ENCODE measurements at places on chromosomes 7 and 10.

GRCh38 chr10:33201056-33201780, 133.2 kb downstream of the NRP1 start:
- no peak for DNase-seq

- DNase-seq = peak; percentile 26
Measured at GRCh38 chr10:70267161-70267933, 16.5 kb downstream of the NPFFR1 start.

GRCh38 chr10:58531084-58531695, 18.5 kb downstream of the BICC1 start:
- peak; percentile 26 for DNase-seq

DNA sequence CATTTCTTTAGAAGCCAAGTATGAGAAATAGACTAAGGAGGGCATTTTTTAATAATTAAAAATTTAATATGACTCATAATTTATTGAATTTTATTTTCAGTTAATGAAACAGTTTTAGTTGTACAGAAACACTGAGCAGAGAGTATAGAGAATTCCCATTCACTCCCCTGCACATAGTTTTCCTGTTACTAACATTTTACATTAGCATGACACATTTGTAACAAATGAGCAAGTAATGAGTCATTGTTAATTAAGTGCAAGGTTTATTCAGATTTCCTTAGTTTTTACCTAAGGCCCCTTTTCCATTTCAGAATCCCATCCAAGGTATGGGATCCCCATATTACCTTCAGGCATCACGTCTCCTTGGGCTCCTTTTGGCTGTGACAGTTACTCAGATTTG, 271.5 kb upstream of the FZD8 start:
- no peak for DNase-seq

- DNase-seq = no peak
Measured at GRCh38 chr7:134071355-134072331, 55.5 kb upstream of the LRGUK start.

DNA sequence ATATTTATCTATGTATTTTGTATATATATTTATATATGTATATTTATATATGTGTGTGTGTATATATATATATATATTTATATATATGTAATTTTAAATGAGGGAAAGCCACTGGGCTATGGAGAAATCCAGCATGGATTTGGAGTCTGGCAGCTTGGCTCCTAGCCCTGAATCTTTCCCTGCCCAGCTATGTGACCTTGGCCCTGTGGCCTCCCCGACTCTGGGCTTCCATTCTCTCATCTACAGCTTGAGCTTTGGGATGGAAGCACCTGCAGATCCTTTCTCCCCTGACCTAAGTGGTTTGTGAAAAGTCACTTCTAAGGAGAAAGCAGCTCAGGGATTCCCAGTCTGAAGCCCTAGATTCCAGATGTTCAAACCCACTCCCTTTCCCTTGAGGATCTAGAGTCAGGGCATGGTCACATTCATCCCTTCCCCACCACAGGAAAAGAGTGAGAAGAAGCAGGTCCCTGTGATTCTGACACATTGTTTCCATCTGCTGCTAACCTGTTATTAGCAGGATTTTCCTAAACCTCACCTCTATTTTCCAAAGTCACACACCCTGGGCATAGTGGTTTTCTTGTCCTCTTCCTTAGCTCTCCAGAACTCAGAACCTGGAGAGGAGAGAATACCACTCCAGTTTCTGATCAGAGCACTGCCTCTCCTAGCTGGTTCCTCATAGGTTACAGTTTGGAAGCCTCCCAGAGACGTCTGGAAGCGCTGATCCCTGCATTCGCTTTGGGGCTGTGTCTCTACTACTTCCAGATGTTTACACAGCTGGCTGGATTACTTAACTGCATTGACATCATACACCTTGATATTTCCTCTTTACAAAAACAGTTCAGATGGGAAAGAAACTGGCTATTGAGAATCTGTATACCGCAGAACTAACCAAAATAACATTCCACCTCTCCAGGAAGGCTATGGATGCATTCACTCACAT, 327.5 kb upstream of the ZMIZ1 start:
- DNase-seq = no peak

DNA sequence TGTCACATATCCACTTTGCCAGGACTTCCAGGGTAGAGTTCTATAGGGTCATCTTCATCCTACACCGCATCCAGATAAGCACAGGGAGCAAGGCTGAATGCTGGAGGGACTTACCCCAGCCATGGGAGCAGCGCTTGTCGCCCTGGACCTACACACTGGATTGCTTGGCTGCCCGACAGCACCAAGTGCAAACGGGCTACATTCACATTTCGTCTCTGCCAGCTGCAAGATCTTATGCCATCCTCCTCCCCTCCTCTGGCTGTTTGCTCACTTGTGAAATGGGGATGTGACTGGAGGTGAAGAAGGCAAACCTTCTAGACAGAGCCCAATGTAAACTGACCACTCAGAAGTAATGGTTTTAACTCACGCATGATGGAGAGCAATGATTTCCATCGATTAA, 1.0 kb downstream of the DDC start:
- DNase-seq = no peak

- no peak for DNase-seq
Measured at GRCh38 chr7:107151538-107151937, 17.3 kb upstream of the HBP1 start.

DNA sequence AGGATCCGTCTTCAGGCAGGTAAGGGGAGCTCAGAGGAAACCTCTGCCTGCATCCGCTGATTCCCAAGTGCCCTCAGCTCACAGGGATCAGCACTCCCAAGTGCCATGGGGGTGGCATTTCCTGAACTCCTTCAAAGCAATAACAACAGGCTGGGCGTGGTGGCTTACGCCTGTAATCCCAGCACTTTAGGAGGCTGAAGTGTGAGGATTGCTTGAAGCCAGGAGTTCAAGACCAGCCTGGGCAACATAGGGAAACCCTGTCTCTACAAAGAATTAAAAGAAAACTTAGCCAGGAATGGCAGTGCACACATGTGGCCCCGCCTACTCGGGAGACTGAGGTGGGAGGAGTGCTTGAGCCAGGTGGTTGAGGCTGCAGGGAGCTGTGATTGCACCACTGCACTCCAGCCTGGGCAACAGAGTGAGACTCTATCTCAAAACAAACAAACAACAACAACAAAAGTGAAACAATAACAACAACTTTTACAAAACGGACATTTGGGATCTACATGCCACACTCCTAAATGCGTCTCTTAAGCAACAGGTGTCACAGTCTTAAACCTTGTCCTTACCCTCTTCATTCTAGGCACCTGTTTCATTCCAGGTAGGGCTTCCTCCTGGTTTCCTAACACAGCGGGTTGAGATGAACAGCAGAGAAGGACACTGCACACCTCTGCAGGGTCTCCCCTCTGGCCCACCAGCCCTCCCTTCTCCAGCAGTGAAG, 73.8 kb downstream of the PAXIP1 start:
- no peak for DNase-seq

DNA sequence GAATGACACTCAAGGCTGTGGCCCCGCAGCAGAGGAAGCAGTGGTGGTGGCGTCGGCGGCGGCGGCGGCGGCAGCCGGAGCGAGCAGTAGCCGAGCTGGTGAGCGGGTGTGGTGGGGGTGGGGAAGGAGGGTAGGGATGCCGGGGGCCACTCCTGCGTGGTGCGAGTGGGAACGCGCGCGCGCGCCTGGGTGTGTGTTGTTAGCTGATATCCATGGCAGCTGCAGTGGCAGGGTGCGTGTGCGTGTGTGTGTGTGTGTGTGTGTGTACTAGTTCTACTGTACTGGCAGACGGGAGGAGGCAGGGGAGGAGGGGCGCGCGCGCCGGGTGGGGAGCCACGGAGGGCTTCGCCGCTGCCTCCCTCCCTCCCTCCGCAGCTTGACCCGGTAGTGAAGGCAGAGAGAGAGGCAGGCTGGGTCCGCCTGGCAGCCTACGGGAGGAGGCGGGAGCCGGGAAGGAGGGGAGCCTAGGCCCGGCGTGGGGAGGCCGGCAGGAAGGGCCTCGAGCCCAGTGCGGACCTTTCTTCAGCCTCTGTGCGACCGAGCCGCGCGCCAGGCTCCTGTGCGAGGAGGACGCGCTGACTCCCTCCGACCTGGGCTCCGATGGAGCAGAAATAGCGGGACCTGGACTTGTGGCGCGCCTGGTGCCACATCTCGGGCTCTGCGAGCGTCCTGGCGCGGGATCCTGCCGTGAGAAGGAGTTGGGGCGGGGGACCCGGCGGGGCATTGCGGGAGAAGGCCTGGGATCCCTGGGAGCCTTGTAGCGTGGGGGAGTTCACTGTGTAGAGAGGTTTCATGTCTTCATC, at the start of gene MAGI2:
Gene MAGI2, minus strand, starts transcription at position 110 of the 803 bp plus-strand sequence. CDS start 347 bp downstream, outside the sequence.
- DNase-seq = peak; percentile 17

GRCh38 chr7:137593115-137593711, 249.7 kb upstream of the PTN start:
- no peak for DNase-seq
